Left kidney (tissue), 8 donors: ENCODE measurements at places on chromosomes 3 and 15.

DNA sequence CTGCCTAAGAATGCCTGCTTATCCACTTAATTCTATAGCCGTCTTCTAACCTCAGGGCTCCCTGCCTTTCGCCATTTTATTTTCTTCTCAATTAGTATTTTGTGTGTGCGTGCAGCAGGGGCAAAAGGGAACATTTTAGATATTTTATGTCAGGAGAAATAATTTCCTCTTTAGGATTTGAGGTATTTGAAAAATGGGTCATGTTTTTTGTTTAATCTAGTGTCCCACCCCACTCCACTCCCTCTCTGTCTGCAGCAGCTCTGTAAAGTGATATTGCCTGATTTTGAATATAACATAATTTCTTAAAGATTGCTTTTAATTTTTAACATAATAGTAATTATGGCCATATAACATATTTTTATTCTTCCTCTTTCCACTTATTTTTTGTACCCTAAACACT, 593.2 kb upstream of the DPPA4 start:
- DNase-seq = no peak

DNA sequence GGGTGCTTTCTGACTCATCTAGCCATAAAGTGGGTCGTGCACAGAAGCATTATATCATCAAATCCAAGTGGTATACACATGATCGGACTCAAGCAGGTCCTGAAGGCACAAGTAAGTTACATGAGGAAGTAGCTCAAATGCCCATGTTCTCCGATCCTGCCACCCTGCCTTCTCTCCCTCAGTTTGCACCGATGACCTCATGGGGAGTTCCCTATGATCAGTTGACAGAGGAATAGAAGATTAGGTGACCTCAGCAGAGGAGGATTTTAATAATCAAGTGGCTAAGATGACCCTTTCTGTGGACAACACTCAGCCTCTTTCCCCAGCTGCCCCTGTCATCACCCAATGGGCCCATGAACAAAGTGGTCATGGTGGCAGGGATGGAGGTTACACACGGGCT, 149.5 kb downstream of the TBC1D5 start:
- DNase-seq = no peak

- DNase-seq = no peak
Observed at GRCh38 chr15:63172851-63173451, 15.7 kb upstream of the RPS27L start.

DNA sequence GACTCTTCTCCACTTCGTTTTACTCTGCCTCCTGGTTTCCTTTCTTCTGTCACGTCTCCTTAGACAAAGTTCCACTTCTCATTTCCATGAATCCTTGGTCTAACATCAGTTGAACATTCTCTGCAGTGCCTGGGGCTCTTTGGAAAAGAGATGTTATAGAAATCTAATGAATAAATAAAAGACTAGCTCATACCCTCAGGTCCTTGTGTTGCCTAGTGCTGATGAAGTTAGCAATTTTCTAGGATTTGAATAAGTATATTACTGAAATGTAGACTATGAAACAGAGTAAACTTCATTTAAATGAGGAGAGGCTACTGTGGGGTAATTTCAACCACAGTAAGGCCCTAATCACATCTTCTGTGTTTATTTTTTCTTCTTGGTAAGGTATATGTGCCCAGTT, 146.9 kb upstream of the CADPS start:
- DNase-seq = no peak

DNA sequence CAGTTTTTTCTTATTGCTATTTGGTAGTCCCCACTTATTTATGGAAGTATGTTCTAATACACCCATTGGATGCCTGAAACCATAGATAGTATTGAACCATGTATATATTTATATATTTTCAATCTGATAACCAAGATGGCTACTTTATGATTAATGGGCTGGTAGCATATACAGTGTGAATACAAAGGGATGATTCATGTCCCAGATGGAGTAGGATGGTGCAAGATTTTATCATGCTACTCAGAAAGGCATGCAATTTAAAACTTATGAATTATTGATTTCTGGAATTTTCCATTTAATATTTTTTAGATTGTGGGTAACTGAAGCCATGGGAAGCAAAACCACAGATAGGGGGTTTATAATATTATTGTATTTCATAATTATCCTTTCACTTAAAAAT, 35.2 kb downstream of the AP4E1 start:
- DNase-seq = no peak

DNA sequence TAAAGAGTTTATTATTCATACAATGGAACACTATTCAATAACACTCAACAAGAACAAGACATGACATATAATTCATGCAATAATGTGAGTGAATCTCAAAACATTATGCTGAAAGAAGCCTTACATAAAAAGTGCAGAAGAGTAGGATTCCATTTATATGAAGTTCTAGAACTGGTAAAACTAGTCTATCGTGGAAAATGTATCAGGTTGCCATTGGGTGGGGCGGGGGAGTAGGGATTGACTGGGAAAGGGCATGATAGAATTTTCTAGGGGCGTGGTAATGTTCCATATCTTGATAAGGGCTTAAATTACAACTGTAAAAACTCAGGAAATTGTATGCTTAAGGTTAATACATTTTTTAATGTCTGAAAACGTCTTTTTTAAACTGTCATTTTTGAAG, 247.9 kb downstream of the SATB1 start:
- DNase-seq = no peak

- DNase-seq = no peak
Observed at GRCh38 chr15:49415638-49416037, 7.4 kb upstream of the FGF7 start.
